ENCODE measurements at places on chromosomes 1 and 21. TPM values are rescaled to one million over a fixed set of nuclear protein-coding genes. Genes with fewer than 3 reads are reported as not detected.

KPRP gene
- not detected for total RNA-seq

GJA9 gene
- total RNA-seq = not detected

DSCAM gene
- total RNA-seq = 17.8 TPM

RER1 gene
- total RNA-seq = 41.3 TPM

DIO1 gene
- not detected for total RNA-seq

AVPR1B gene
- 0.23 TPM for total RNA-seq

OR6K3 gene
- not detected for total RNA-seq

LCE2A gene
- not detected for total RNA-seq

KIF26B gene
- 19.4 TPM for total RNA-seq

Data from diencephalon (tissue), 1 donor.